ENCODE measurements at places on chromosomes 5 and 9.

- DNase-seq = peak; percentile 53
Observed at GRCh38 chr9:99057665-99058625, 47.0 kb upstream of the TGFBR1 start.

DNA sequence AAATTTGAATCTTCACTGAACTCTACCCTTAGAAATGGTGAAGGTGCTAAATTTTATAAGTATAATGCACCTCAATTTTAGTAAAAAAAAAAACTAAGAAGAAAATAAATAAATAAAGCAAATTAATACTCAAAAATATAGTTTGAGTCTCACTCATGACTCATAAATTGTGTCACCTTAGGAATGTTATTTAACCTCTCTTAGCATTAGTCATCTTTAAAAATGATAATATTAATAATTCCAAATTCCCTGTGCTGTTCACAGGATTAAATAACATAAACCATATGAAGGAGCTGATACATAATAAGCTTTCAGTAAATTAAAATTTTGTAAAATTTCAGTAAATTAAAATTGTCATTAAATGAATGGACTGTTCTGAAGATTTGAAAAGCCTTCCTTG lies 339.8 kb upstream of the RGMB start:
- DNase-seq = no peak

DNA sequence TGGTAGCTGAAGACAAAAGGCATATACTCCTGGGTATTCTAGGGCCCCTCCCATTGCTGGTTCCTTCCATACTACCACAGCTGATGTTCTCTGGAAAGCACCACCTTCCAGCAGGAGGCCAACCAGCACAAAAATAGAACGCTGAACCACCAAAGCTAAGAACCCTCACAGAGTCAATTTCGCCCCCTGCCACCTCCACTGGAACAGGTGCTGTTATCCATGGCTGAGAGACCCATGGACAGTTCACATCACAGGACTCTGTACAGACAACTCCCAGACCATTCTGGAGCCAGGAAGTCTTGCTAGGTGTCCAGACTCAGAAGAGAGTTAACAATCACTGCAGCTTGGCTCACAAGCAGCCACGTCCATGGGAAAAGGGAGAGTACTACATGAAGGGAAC lies 1851.5 kb upstream of the NUDT12 start:
- no peak for DNase-seq

DNA sequence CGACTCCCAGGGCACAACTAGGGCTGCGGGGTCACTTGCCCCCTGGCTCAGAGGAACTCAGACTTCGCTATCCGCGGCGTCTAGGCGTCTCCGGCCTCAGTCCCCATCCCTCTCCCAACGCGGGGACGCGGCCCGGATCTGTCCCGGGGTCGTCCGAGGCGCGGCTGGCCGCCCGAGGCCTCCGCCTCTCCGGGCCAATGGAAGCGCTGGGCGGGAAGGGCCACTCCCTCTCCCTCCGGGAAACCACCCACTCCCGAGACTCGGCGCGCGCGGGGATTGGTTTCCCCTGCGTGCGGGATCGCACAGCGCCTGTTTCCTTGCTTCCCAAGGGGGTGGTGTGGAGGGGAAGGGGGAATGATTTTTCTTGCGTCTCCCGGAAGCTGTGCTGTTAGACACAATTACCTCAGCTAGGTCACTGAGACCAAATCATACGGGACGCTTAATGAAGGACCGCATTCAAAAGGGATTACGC lies 38.3 kb downstream of the NR2F1 start:
- DNase-seq = no peak

DNA sequence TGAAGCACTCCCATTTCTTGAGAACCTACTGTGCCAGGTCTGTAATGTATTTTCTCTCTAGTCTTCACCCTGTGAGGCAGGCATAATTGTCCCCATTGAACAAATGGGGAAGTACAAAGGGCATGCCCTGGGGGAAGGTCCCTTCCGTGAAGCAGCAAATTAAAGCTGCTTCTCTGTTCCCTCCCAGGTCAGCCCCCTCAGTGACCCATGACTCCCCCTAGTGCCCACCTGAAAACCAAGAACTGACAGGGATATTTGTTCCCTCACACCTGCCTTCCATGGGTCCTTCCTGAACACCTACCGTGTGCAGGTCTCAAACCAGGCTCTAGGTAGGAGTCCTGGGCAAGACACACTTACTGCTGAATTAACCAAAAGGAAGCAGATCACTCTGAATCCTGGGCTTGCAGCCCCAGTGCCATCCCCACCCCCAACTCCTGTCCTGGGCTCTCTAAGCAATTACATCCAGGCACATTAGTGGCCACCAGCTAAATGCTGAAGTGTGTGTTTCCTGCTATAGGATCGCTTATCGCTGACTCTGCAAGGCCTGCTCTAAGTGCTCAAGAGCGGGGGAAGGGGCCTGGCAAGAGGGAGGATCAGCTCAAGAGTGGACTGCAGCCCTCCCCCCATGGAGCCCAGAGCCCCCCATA lies 254.8 kb downstream of the CDK5RAP2 start:
- DNase-seq = no peak

DNA sequence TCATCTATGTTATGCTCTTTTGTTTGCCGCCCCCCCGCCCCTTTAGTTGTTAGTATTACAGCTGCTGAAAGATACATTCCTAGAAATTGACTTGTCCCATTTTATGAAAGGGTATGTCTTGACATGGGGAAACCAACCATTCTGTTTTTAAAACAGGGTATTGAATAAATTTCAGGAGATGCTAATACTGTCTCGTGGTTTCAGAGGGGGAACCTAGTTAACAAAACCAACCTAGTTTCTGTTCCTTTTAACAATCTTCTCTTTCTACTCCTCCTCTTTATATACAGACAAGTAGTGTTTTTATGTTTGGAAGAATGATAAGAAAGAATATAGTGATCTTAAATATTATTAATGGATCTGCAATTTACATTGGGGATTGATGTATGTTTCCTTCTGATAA lies 3.5 kb downstream of the PIP5K1B start:
- DNase-seq = no peak

GRCh38 chr5:136109453-136110135 lies 23.1 kb upstream of the SMAD5 start:
- no peak for DNase-seq

GRCh38 chr9:22363421-22363887 lies 83.2 kb upstream of the DMRTA1 start:
- no peak for DNase-seq

- no peak for DNase-seq
Observed at GRCh38 chr9:137670391-137671195, 51.8 kb downstream of the EHMT1 start.

DNA sequence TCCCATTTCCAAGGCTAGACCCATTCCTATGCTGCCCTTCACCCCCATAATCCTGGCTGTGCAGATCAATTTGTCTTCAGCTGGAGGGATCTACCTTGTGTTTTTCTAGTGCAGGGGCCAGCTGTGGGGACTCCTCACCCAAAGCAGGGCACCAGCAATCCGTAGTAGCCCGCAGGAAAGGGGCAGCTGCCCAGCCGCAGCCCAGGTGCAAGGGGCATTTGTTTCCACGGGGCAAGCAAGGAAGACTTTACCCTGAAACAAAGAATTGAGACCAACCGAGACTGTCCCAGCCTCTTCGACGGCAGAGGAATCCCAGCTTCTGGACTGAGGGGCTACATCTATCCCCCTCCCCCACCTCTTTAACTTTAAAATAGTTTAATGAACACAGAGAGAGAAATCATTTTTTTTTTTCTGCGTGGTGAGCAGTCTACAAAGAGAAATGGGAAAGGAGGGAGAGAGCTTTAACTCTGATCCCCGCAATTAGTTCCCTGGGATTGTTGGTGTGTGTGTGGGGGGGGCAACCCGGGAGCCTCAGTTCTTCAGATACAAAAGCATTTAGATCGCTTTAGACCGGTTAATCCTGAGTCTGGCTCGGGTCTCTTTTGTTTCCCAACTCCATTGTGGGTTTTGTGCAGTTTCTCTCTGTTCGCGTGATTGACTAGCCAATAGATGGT lies 10.6 kb upstream of the LHX2 start:
- no peak for DNase-seq

- no peak for DNase-seq
Observed at GRCh38 chr9:97293207-97293721, 14.2 kb upstream of the CCDC180 start.

DNA sequence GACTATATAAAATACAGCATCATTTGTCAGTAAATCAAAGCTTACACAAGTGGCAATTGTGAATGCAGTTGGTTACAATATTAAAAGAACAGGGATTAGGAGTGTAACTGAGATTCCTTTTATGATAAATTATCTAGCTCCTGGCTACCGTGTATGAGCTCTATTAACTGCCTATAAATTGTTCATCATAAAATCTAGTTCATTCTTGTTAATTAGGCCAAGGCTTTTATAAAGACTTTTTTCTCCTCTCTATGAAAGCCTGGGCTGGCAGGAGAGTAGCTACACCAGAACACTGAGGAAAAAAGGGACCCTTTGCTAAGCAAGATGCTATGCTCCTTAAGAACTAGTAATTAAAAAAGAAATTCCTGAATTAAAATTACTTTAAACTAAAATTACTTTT lies 132.4 kb upstream of the MEF2C start:
- DNase-seq = no peak

DNA sequence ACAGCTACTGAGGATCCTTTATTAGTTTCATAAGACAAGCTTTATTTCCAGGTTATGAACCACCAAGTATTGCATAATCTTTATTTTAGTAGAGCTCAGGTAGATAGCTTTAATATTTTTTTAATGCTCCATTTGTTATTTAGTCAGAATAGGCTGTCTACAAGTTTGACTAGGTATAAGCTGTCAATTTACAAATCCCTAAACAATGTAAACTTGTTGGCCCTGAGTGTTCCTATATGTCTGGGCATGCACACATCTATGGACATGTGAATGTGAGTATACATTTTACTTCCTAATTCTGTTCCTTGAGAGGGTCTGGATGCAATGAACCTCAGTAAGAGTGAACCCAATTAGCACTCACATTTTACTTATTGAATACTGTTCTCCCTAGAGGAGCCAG lies 722.2 kb upstream of the PTPRD start:
- DNase-seq = no peak

GRCh38 chr9:108779551-108780325 lies 76.0 kb downstream of the ACTL7B start:
- DNase-seq = no peak

- peak; percentile 66 for DNase-seq
Observed at GRCh38 chr9:136400038-136400834, at the start of gene SNAPC4. Gene SNAPC4, minus strand, starts transcription at chr9:136400170. Its CDS starts 1,742 bp downstream, at chr9:136398428.
